ENCODE measurements at places on chromosomes 5 and 9. TPM values are rescaled to one million over a fixed set of nuclear protein-coding genes. Genes with fewer than 3 reads are reported as not detected.

Gene CDKN2A
- total RNA-seq: not detected

DNA sequence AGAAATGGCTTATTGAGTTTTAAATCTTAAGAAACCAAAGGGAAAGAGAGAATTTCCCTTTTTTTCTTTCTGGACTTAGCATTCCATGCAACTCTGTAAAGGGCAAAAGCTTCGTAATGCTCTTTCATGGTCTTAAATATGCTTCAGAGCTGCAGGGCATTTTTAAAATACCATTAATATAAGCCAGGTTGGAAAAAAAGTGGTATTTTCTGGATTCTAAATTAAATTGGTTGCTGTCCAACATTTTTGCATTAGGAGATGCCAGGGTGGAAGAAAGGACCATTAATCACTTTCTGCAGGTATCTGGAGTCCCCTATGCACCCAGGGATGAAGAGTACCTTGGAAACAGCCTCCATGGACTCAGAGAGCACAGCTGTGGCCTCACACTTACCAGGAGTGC lies 215.1 kb upstream of the DAPK1 start:
- no peaks in the 10 kb centered on the region for H3K36me3 ChIP-seq
- no peak for DNase-seq
- no peak overlapping the region for H3K4me3 ChIP-seq
- no peak overlapping the region for H3K27ac ChIP-seq
- no peaks in the 10 kb centered on the region for H3K4me1 ChIP-seq

DNA sequence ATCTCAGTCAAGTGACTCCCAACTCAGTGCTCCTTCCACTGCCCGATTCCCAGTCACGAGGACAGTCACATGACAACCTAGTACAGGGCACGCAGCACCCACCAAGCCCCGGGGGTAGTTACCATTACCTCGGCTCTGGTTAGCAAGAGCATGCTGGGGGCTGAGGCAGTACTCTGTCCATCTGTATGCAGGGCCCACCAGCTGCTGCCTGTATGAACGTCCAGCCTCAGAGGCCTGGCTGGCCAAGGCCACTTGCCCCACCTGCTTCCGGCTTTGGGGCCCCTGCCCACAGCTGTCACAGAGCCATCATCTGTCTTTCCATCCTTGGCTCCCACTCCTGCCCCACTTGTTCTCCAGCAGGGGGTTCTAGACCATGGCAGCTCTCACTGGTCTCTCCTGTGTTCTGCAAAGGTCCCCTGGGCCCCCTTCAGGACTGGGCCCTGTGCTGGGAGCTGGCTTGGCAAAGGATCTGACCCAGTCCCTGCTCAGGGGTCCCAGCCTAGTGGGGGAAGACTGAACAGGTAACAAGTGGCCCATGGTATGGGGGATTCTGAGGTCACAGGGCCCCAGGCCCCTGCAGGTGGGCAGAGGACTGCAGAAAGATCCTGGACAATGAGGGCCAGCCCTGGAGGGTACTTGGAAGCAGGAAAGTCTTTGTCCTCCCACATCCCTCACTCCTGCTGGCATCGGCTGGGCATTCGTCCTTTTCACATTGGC lies 3.3 kb downstream of the RPL35 start:
- DNase-seq: no peak
- H3K27me3 ChIP-seq: no peaks in the 10 kb centered on the region
- H3K4me3 ChIP-seq: no peak overlapping the region
- H3K4me1 ChIP-seq: peaks cover 27% of the 10 kb centered on the region

Gene CDX1
- not detected for total RNA-seq

Data from A673 (cell line).